ENCODE measurements at places on chromosomes 12 and 14. TPM values are rescaled to one million over a fixed set of nuclear protein-coding genes. Genes with fewer than 3 reads are reported as not detected.

Gene ADAMTS20
- 2.1 TPM for total RNA-seq

Gene IAPP
- not detected for total RNA-seq

Gene NEUROD4
- not detected for total RNA-seq

- no peak for DNase-seq
Observed at GRCh38 chr14:55846826-55847446, 266.9 kb downstream of the KTN1 start.

GRCh38 chr14:63857466-63858030 lies 4.7 kb downstream of the SYNE2 start:
- no peak for DNase-seq

DNA sequence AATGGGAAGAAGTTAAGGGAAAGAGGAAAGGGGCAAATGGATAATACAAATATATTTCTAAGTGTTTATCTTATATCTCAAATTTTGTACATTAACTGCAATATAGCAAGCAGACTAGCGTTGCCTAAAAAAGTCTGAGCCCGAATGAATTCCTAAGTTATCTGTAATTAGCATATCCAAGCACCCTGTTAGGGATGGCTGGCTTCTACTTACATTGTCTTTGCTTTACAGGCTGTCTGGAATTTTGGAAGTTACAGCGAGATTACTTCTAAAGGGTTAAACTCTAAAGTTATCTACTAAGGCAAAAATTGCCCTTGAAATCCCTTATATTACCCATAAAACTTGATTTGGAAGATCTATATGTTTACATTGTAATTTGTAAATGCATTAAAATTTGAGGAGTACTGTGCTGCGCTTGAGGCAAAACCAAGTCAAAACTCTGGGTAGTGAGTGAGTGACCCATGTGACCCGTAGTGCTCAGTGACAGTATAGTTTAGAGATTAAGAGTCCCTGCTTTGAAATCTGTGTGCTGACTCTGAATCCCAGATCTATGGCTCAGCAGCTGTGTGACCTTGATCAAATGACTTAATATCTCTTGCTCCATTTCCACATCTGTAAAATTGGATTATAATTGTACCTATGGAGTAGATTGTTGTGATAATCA lies 17.3 kb upstream of the LIN7A start:
- DNase-seq = no peak

DNA sequence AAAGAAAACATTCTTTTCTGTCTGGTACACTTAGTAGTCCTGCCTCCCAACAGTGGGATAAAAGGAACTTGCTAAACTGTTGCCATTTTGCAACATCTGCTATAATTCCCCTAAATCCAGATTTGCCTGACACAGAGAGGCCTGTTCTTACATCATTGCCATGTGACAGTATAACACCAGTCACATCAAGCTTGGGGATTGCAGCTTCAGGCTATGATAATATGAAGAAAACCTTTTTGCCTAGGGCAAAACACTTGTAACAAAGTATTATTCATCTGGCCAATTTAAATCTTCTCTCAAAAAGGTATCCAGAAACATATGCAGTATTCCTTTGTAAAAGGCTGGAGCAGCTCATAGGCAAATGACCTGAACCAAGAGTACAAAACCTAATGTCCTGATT lies 80.9 kb upstream of the OTX2 start:
- no peak for DNase-seq

- DNase-seq = no peak
Observed at GRCh38 chr14:101069228-101069549, 165.7 kb upstream of the RTL1 start.

DNA sequence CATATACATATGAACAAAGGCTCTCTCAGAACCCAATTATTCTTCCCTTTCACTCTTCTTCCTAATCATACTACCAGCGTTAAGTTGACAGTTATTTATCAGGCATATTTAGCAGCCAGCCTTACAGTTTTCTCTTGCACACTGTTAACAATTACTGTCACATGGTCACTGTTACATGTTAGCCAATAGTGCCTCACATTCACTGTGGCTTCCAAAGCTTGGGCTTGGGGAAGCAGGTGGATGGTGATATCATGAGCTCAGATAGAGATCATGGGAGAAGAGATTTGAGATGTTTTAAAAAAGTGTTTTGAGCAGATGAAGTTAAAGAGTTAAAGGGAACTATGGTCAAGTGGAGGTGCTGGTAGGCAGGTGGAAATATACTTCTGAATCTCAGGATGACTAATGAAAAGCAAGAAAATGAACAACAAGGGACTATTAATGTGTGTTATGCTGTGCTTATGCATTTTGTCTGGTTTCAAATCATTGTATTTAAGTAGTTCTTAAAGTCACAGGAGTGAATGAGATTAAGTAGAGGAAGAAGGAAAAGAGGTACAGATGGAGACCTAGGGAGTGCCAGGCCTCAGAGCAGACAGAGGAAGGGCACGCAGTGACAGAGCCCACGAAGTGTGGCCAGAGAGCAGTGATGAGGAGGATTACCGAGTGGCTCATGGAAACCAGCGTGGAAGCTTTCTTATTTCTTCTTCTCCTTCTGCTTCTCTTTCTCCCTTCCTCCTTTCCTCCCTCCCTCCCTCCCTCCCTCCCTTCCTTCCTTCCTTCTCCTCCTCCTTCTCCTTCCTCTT lies 39.6 kb downstream of the BICD1 start:
- DNase-seq = no peak

DNA sequence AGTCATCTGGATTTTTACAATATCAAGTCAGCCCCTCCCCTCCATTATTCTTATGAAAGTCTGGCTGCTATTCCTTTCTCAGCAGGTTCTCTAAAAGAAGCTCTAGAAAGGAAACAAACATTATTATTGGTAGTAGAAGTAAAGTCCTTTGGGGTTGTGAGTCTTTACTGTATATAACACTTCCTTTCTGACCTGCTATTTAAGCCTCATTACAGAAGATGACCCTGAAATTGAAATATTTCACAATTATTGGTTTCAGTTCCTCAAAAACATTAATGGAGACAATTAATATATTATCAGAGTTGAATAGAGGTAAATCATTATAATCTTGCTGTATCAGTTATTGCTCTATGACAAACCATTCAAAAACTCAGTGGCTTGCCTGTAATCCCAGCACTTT lies 19.3 kb downstream of the PLEKHA5 start:
- DNase-seq = no peak

GRCh38 chr14:99725774-99726537 lies 41.9 kb downstream of the CYP46A1 start:
- DNase-seq = peak; percentile 29

GRCh38 chr12:74957231-74957630 lies 252.4 kb downstream of the KCNC2 start:
- no peak for DNase-seq

DNA sequence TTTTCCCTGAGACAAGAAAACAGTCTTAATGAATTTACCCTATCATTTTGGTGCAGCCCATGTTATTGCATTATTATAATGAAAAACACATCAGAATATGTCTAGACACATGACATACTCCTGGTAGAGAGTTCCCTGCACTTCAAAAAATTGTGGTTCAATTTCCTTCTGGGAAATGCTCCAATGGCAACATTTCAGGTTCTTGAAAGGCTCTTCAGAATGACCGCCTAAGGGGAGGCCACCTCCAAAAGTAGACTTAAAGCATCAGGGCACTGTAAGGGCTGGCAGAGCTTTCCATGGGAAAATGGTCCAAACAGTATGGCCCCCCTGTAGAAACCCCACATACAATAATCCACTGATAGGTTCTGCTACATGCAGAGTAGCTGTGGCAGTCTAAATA lies 110.7 kb downstream of the SLC25A21 start:
- DNase-seq = no peak

Data from H9 (cell line).